ENCODE measurements at places on chromosomes 12 and 14.

GRCh38 chr14:23590198-23590597, 11.6 kb upstream of the JPH4 start:
- no peak for DNase-seq

DNA sequence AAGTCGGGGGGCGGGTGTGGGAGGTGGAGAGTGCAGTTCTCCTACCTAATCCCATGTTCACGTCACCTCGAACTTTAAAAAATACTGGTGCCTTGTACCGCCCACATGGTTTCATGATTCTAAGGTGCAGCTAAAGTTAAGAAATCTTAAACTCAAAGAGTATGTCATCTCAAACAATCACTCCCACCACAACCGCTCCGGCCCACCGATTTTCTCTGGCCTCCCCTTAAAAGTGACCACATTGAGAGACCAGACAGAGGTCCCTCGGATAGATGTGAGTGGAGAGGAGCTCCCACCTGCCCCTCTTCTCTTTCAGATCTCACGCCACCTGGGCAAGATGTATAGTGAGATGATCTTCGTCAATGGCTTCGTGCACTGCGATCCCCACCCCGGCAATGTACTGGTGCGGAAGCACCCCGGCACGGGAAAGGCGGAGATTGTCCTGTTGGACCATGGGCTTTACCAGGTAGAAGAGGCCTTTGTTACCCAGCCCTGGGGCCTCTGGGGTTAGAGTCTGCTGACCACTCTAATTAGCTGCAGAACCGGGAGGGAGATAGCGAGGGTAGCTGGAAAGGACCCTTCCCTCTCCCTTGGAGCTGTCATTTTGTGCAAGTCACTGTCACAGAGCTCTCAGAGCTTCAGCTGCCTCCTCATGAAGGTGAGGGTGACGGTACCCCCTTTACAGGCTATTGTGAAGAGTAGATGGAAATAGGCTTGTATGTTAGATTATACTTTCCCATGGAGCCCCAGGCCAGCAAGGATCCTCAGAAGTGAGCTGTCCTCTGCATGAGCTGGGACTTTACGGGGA, 124.4 kb downstream of the ADCK1 start:
- no peak for DNase-seq

DNA sequence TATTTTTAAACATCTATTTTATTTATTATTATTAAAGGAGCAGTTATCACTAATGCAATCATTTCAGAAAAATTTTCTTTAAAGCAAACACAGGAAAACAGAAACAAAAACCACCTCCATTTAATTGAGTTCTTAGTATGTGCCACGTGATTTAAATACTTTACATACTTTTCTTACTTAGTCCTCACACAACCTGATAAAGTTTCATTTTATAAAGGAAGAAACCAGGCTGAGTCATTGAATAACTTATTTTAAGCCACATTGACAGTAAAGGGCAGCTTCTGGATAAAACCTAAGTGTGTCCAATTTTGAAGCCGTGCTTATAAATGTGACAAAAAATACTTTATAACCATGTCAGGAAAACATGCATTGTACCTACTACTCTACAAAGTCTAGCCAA, 57.1 kb upstream of the PCED1B start:
- no peak for DNase-seq

- no peak for DNase-seq
Measured at GRCh38 chr14:29028973-29029582, 262.5 kb downstream of the FOXG1 start.

DNA sequence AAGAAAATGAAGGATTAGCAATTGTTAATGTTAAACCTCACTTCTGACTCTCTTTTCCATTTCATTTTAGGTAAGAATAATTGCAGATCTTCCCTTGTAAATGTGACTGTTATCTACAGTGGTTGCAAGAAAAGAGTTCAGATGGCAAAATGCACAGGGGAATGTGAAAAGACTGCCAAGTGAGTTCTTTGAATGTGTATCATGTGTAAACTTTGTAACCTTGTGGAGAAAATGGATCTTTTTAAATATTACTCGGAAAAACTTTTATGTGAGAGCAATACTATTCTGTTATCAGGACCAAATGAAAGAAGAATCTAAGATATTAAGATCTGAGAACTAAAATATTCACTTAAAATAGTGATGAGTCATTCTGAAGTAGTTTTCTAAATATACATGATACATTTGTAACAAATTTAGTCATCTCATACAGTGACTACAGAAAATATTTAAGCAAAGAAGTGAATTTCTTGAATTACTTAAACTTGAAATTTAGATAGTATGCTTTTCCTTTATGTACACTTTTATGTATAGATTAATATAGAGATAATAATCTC, 122.5 kb upstream of the CNTN1 start:
- no peak for DNase-seq

- no peak for DNase-seq
Measured at GRCh38 chr14:29242755-29243754, 476.5 kb downstream of the FOXG1 start.

DNA sequence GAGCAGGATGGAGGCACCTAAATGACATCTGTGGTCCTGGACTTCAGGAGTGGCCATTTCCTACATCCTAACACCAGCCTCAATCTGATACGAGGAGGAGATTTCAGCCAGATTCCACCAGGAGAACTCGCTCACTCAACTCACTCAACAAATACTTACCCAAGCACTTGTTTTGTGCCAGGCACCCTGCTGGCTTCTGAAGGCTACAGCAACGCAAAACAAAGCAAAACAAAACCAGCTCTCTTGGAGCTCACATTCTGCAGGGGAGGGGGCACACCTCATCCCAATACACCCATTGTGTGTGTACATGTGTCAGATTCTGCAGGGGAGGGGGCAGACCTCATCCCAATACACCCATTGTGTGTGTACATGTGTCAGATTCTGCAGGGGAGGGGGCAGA, 144.8 kb downstream of the PIWIL1 start:
- DNase-seq: no peak

- no peak for DNase-seq
Measured at GRCh38 chr14:64123241-64123822, 170.8 kb downstream of the ESR2 start.

- DNase-seq: no peak
Measured at GRCh38 chr12:26198742-26199141, 3.4 kb downstream of the SSPN start.

GRCh38 chr14:38065106-38065762, 142.5 kb upstream of the SSTR1 start:
- DNase-seq: peak; percentile 62

DNA sequence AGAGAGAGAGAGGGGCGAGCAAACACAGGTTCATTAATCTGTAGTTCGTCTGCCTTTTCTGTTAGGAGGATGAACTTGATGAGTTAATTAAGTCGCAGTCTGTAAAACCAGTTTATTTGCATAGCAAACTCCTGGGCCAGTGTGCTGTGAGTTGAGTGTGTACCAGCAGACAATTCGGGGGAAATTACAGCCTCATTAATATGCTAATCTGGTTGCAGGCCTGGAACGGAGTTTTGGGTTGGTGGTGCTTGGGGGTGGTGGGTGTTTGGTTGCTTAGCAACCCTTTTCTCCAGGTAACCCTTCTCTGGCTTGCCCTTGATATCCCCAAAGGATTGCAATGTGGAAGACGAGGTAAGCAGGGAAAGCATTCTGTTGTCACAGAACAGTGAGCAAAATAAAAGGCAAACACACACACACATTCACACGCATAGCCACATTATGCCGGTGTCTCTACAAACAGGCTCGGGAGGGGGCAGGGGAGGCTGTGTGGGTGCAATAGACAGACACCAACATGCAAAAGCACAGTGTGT, 29.2 kb upstream of the LHX5 start:
- no peak for DNase-seq

DNA sequence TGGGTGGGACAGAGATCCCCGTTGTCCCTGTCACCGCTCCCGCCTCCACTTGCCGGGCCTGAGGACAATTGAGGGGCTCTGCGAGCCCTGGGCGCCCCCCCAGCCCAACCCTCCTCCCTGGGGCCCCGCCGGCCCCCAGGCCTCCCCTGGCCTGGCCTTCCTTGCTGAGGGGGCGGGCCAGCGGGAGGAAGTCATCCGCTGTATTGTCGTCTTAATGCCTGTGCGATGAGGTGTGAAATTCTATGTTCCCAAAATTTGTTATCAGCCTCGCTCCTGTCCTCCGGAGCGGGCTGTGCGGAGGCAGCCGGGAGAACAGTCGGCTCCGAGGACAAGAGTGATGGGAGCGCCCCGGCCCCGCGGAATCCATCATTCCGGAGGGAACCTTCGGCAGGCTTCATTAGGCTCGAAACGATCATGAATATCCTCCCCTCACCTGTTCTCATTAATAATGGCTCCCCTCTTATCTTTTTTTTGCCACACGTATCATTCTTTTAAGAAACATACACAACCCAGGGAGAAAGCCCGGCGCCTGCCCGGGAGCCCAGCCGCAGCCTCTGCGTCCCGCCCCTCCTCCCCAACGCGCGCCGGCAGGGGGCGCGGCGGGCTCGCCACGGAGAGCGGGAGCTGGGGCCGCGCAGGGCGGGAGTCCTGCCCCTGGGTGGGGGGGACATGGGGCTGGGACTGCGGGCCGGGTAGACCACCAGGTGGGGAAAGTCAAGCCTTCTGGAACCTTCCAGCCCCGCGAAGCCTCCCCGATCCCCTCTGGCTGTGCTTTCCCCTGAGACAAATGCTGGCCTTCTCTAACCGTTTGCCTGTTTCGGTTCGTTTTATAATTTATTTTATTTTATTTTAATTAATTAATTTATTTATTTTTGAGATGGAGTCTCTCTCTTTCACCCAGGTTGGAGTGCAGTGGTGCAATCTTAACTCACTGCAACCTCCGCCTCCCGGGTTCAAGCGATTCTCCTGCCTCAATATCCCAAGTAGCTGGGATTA, 17.1 kb upstream of the DLK1 start:
- DNase-seq: no peak

DNA sequence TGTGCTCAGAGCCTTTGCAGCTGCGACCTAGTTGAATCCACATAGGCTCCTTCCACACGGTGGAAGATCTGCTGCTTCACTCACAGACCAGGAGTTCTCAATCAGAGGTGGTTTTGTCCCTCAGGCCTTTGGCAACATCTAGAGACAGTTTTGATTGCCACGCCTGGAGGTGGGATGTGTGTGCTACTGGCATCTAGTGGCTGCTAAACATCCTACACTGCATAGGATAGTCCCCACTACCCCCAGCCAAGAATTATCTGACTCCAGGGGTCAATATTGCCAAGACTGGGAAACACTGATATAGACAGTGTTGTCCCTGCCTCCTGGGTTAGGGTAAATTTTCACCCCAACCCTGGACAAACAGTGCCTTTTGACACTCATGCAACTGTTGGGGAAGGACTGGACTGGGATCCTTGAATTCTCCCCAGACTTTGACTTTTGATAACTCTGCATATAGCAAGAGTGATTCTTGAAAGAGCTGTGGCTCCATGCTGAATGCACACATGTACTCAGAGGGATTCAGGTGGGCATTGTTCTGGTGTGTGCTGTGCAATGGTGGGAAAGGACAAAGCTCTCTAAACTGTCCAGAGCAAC, 39.8 kb downstream of the BAZ2A start:
- no peak for DNase-seq

- DNase-seq: no peak
Measured at GRCh38 chr12:97321621-97322020, 141.0 kb upstream of the RMST start.

DNA sequence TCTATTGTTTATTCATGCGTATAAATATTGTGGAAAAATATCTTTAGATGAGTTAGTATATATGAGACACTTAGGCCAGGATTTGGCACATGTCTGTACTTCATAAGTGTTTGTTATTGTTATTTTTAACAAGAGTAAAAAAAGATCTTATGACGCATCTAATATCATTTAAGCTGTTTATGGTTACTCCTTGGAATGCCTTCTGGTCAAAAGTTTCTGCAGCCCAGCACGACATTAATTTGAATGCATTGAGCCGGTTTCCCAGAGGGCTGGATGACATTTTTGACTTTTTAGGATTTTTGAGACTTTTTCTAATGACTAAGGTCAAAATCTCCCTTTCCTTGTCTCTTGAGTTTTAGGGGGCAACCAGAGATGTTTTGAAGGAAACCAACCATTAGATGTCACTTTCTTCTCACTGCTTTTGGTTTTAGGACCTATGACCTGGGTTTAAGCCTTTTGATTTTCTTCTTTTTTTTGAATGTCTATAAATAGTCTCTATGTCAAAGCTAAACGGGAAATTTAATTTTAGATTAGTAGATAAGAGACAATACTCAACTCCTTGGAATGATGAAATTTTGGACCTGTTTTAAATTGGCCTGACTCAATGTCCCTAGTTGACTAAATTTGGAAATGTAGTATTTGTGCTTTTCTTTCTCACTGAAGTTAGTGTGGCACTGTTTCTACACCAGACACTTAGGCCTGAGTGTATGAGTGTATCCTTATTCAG, 215.5 kb downstream of the AEBP2 start:
- no peak for DNase-seq

GRCh38 chr14:20555845-20556244, 5.0 kb downstream of the RNASE9 start:
- DNase-seq: no peak

- DNase-seq: no peak
Measured at GRCh38 chr12:123070267-123071081, 80.4 kb downstream of the PITPNM2 start.

DNA sequence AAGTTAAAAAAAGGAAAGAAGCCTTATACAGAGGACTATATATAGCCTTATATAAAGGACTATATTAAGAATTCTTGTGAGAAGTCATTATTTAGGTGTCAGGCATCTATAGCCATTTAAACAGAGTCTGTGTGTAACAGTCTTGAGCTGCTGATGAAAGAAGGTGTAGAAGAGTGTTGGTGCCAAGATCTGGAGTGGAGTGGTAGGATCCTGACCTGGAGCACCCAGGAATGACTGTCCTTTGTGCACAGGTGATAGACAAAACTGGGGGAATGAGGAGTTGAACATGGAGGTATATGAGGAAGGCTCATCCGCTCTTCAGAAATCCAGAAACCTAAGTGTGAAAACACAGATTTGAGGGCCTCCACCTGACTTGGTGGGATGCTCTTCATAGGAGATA, 747.3 kb downstream of the NRXN3 start:
- no peak for DNase-seq

- DNase-seq: no peak
Measured at GRCh38 chr14:56150645-56151345, 32.6 kb downstream of the PELI2 start.

DNA sequence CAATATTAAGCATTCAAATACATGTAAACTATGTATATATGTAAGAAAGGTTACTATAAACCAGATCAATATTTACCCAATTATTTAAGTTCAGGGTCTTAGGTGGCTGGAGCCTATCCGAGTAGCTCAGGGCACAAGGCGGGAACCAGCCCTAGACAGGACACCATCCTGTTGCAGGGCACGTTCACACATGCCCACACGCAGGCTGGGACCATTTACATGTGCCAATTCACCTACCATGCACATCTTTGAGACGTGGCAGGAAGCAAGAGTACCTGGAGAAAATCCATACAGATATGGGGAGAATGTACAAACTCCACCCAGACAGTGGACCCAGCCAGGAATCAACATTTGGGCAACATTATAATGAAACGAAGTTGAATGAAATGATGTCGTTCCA, 263.0 kb upstream of the E2F7 start:
- DNase-seq: no peak

GRCh38 chr12:66393890-66394289, 91.6 kb downstream of the HELB start:
- DNase-seq: no peak

GRCh38 chr12:7144414-7145120, 14.4 kb downstream of the CLSTN3 start:
- no peak for DNase-seq
